Camera-type eye (tissue), 1 donor: ENCODE measurements at places on chromosomes 7 and 10. TPM values are rescaled to one million over a fixed set of nuclear protein-coding genes. Genes with fewer than 3 reads are reported as not detected.

The LZTS2 gene
- total RNA-seq = 62.8 TPM

The FRA10AC1 gene
- 40.8 TPM for total RNA-seq

The GPR37 gene
- total RNA-seq = 66.9 TPM

The HOXA4 gene
- not detected for total RNA-seq

The NAT16 gene
- total RNA-seq = 0.82 TPM

The GJD4 gene
- total RNA-seq = not detected

The CACNA2D1 gene
- total RNA-seq = 103 TPM

The ARID5B gene
- total RNA-seq = 42.7 TPM

The SPDYE9 gene
- not detected for total RNA-seq

The ZNF722 gene
- total RNA-seq = not detected

The PVRIG gene
- 0.33 TPM for total RNA-seq

The TMEM270 gene
- total RNA-seq = not detected

The CYP26C1 gene
- total RNA-seq = 0.38 TPM

The VTI1A gene
- 110 TPM for total RNA-seq

The KLF14 gene
- total RNA-seq = 0.16 TPM

The ERVW-1 gene
- total RNA-seq = not detected

The IDI2 gene
- total RNA-seq = not detected

The ADCY1 gene
- 43.0 TPM for total RNA-seq

The SEPHS1 gene
- total RNA-seq = 70.8 TPM

The GPR26 gene
- 1.4 TPM for total RNA-seq

The TMEM225B gene
- total RNA-seq = not detected

The GLRX3 gene
- total RNA-seq = 50.9 TPM

The ATG9B gene
- total RNA-seq = 1.9 TPM

The EBLN1 gene
- not detected for total RNA-seq

The CNPY1 gene
- not detected for total RNA-seq

The TACC2 gene
- total RNA-seq = 44.5 TPM

The MMD2 gene
- total RNA-seq = 5.7 TPM

The SYT15 gene
- 2.5 TPM for total RNA-seq

The WIPF3 gene
- total RNA-seq = 2.7 TPM

The BMPR1A gene
- 76.2 TPM for total RNA-seq

The MCM10 gene
- total RNA-seq = 4.1 TPM

The SVIL gene
- 107 TPM for total RNA-seq

The DPYSL4 gene
- total RNA-seq = 55.0 TPM

The ITIH2 gene
- 2.9 TPM for total RNA-seq

The ITPRID1 gene
- total RNA-seq = 0.11 TPM

The EPC1 gene
- 148 TPM for total RNA-seq

The DMBT1 gene
- 3.1 TPM for total RNA-seq

The FAM149B1 gene
- 33.8 TPM for total RNA-seq

The DNAAF5 gene
- 24.9 TPM for total RNA-seq

The TDRD1 gene
- total RNA-seq = 0.38 TPM

The ZNF503 gene
- total RNA-seq = 13.6 TPM

The NEUROD6 gene
- 0.93 TPM for total RNA-seq

The CLRN3 gene
- total RNA-seq = not detected

The FAM180A gene
- total RNA-seq = 3.6 TPM

The SPDYE16 gene
- total RNA-seq = 1.2 TPM

The CLCN1 gene
- total RNA-seq = 0.22 TPM

The RNF32 gene
- total RNA-seq = 10.7 TPM

The CALHM3 gene
- total RNA-seq = not detected
